ENCODE measurements at places on chromosomes 16 and 17.

- no peak for DNase-seq
Observed at GRCh38 chr16:79150151-79150550, 450.4 kb downstream of the MAF start.

DNA sequence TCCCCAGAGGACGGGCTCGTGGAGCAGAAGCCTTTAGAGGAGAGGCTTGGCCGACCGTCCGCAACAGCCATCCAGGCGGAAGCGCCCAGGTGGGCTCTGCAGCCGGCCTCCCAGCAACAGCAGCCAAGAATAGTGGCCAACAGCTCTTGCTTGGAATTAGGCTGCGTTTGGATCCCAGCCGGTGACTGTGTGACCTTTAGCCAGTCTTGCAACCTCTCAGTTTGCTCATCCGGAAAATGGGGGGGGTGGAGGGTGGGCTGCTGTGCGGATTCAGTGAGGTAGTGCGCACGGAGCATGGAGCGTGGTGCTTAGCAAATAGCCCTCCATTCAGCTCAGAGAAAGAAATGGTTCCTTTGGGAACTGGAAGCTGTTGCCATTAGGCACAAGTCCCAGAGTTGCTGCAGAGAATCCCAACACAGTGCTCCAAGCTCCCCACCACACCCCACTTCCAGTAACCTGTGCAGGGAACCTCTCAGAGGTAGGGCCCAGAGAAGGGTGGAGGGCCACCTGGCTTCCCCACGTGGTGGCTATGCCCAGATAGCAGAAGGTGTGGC is 46.7 kb downstream of the RTN4RL1 start:
- DNase-seq: no peak

DNA sequence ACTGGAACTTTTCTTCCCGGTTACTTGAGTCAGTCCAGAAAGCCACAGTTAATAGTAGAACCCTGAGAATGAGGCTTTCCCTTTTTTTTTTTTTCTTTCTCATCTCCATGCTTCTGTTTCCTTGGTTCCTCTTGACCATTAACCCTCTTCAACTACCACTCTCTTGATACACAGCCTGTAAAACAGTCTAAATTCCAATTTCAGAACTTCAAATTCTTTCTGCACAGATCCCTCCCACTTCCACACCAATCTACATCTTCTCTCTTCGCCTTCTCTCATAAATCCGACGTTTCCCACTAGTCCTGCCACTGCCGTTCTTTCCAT is 588 bp downstream of the METTL16 start:
- DNase-seq: no peak

- DNase-seq: no peak
Observed at GRCh38 chr17:82932518-82933310, 92.9 kb upstream of the ZNF750 start.

DNA sequence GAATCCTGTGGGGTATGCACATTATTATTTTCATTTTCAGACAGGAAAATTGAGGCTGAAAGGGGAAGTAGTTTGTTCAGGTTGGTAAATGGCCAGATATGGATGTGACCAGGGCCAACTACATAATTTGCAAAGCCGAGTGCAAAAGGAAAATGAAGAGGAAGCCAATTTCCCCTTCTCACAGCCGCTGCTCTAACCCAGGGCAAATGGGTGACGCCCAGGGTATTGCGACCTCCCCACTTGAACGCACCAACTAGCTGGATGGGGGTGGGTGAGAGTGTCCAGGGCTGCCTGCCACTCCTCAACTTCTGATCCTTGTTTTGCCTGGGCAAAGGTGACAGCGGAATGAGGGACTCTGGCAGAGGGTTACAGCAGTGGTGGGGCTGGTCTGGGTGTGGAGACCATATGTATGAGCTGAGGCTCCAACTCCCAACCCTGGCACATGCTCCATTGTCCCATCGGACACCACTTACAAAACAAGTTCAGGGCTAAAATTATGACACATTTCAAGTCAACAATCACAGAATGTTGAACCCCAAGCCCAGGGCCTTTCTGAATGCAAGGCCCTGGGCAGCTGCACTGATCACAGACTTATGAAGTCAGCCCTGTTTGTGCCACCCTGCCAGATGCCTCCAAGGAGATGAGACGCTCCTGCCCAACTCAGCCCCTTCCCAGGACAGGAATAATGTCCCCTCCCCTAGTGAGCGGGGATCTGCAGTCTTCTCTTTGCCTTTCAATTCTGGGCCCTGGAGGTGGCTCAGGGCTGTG is 1.7 kb downstream of the ANKRD40CL start:
- DNase-seq: no peak

GRCh38 chr17:32277284-32277683 is 11.7 kb downstream of the RHBDL3 start:
- no peak for DNase-seq

DNA sequence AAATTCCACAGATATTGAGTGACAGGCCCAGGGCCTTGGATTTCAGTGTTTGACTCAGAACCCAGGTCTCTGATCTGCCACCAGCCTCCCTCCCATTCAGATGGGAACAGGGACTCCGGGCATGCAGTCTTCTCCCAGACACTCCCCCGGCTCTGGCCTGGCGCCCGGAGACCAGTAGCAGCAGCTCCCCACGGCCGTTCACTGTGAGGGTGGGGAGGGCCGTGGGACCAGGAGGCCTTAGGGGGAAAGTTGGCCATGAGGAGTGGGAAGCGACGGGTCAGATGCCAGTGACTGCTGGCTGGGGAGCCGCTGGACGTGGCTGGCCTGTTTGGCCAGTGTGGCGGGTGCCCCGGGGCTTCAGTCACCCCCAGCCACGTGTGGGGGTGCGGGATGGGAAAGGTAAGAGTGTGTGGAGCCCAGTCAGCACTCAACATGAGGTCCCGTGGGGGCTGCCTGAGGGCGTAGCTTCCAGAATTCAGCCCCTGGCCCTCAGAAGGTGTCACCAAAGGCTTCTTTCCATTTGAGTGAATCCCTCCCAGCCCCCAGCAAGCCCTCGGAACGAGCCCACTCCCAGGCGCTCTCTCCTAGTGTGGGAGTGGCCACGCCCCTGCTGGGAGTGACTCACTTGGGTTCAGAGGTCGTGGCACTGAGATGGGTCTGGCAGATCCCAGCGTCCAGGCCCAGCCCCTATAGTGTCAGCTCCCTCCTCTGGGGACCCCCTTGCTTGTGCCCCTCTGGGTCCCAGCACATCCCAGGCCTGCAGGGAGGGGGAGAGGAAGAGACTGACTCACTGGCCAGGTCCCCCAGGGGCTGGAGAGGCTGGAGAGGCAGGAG is 309.4 kb downstream of the SEC14L1 start:
- DNase-seq: no peak

DNA sequence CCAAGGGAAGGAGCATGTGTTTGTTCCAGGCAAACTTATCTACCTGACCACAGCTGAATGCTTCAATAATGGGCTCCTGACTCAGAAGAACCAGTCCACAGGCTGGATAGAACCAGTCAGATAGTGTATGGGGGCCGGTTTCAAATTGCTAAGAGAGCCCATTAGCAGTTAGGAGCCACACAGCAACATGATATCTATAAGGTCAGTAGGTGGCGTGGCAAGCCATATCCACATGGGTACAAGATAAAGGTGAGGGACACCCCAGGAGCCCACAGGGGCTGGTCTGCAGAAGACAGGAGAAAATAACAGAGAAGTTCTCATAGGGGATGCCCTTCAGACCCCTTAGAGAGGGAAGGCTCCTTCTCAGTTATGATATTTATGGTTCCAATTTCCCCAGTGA is 31.6 kb upstream of the CDRT15 start:
- no peak for DNase-seq

DNA sequence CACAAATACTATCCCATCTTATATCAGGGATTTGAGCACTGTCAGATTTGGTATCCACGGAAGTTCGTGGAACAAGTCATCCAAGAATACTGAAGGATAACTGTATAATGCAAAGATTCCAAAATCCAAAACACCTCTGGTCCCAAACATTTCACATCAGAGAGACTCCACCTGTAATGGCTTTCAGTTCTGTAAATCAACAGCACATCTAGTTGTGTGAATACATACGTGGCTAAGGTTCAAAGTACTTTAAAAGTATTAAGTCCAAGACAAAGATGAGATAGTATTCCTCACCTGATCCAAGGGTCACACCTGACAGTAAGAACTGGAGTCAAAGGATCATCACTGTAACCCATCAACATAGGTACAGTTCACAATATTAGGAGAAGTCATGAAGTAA is 54.8 kb downstream of the KANSL1 start:
- no peak for DNase-seq

DNA sequence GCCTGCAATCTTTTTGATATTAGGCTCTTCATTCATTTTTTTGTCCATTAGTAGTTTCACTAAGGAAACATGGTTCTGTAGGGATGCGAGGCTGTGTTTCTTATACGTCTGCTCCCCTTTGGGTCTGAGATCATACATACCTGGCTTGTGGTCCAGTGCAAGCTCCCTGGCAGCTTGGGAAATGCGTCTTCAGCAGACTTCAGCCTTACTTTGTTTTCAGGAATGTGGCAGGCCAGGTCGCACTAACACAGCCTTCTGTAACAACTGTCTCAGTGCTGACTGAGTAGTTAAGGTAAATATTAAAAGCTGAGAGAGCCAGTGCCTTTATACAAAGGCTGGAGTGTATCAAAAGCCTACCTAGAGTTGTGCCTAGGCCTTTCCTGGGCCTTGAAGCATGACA is 970.5 kb upstream of the EEF2KMT start:
- DNase-seq: no peak
